ENCODE measurements at places on chromosomes 5 and 9.

GRCh38 chr9:133692364-133692985, 45.7 kb downstream of the SARDH start:
- DNase-seq: no peak

DNA sequence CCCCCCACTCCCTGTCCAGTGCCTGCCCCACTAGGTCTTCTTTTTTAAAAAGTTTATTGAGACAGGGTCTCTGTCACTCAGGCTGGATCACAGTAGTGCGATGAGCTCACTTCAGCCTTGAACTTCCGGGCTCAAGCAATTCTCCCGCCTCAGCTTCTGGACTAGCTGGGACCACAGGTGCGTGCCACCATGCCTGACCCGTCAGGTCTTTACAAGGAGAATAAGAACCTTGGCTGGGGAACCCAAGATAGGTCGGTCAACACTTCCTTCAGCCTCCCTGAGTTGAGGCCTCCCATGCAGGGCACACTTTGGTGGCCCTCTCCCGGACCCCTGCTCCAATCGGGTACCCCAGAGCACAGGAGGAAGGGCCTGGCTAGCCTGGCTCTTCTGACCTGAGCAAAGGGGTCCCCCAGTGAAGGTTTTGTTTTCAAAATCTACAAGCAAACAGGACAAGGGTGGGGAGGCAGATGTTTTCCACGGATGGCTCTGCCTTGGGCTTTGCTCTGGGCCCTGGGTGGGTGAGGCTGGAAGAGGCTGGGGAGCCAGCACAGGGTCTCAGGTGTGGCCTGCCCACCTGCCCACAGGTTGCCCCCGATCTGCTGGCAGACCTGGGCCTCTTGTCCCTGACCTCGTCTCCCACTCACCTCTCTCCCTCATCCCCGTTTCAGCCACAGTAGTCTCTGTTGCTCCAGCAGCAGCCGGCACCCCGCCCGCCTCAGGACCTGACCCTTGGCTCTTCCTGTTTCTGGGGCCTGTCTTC, 108.7 kb upstream of the PHYKPL start:
- no peak for DNase-seq

DNA sequence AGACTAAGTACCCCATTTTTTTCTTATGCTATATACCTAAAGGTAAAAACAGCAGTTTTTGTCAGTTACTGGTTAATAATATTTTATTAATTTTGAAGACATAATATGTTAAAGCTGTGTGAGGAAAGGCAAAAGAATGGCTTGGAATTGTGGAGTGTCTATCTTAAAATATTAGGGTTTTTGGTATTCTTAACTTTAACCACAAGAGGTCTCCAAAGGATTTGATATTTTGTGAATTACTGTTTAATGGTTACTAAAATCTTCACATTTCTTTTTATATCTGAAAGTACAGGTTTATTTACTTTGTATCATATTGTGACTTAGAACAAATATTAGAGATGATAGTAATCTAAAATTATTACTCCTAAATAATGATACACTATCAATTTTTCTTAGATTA, 32.0 kb upstream of the DHFR start:
- DNase-seq: no peak

DNA sequence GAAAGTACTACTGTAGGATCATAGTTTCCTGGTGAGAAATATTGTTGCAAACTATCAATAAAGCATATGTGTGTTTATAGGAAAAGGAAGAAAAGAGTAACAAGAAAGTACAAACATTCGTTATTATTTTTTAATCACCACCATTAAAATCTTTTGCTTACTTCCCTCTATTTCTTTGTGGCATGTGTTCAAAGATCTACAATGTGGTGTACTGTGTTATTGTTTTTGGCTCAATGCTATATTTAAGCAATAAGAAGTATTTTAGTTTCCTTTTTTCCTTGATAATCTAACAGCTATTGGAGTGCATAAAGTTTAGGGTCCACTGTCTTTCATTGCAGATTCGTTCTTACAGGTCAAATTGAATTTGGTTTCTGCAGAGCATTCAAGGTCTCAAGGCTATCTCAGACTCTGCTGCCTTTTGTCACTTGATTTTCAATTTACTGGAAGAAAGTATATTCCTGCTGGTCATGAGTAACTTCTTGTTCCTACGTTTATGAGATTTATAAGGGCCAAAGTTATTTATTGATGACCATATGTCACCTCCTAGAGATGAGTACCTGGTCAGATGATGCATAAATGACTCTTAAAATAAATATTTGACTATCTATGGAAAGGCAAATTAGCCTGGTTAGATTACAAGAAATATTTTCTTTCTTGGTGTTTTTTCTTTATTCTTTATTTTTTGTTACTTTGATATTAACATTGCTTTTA, 323.0 kb downstream of the TMEM167A start:
- DNase-seq: no peak

GRCh38 chr5:57102189-57102904, 71.5 kb upstream of the GPBP1 start:
- no peak for DNase-seq

GRCh38 chr5:178417391-178417811, 172.8 kb downstream of the COL23A1 start:
- DNase-seq: no peak

DNA sequence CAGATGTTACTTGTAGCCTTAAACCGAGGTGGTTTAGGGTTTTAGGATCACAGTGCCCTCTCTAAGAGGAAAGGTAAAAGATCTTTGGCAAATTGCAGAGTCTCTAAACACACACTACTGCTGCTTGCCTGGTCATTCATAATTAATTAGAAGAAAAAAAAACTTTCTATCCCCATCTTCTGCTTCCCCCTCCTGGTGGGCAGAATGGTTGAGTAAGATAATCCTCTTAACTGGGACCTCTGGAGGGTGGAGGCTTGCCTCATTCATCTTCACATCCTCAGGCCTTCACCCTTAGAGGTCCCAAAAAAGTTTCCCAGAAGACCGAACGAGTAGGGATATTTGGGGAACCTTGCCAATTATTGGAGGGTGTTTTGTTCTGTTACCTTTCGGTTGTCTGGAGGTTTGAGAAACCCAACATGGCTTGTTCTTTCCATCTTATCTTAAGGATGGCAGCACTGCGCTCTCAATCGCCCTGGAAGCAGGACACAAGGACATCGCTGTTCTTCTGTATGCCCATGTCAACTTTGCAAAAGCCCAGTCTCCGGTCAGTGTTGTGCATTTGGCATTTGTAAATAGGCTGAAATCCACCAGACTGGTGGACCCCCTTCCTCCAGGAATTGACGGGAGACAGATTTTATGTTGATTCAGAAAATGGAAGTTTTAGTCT, 97.3 kb upstream of the DMRT1 start:
- DNase-seq: no peak

DNA sequence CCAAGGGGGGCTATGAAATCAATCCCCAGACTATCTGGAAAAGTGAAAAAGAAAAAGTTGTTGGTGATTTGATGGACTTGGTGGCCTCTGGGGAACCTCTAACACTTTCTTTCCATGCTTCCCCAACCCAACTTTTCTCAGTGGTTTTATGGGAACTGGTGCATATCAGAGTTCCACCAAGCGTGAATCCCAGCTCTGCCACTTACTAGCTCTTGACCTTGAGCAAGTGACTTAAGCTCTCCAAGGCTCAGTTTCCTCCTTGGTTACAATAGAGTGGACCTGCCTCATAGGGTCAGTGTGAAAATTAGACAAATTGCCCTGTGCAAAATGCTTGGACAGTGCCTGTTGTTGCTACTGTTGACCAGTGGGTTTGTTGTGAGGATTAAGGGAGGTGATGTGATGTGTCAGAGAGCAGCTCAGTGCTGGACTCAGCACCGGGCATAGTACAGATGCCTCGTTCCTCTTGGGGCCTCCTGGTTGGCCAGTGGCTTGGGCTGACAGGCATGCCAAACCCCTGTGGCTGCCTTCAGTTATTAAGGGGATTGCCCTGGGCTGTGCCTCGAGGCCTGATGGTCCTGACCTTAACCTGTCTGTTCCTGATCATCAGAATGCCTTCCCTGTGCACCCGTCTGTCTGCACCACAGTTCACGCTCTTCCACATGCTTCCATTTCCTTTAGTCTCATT, 49.3 kb downstream of the COL15A1 start:
- DNase-seq: no peak

DNA sequence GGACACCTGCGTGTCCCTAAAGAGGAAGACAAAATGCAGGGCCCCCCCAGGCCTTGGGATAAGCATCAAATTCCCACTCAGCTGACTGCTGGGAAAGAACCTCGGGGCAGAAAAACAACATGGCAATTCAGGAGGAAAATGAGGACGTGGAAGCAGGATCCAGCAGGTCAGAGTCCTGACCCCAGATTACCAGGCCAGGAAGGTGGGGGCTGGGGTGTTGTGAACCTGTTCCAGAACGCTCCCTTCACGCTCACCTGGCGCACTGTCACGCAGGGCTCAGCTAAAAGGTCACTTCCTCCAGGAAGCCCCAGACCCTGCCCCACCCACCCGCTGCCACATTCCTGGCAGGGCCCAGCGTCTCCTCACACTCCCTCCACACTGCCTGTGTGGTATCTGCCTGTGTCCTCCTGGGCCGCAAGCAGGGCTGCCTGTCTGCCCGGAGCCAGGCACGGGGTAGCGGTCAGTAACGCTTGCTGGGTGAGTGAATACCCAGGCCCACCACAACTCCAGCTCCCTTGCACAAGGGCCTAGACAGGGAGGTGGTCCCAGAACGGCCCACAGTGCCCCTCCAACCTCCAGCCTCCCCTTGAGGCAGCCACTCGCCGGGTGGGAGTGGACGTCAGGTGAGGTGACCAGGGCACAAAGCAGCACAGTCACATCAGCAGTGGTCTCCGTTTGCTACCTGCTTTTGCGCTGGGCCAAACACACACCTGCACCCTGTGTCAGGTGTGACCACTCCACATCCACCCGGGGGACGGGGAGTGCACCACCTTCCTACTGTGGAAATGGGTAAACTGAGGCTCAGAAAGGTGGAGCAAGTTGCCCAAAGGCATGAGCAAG, 18.1 kb downstream of the VAV2 start:
- DNase-seq: peak; percentile 90

GRCh38 chr9:113164536-113165300, 13.9 kb downstream of the SLC31A2 start:
- no peak for DNase-seq

DNA sequence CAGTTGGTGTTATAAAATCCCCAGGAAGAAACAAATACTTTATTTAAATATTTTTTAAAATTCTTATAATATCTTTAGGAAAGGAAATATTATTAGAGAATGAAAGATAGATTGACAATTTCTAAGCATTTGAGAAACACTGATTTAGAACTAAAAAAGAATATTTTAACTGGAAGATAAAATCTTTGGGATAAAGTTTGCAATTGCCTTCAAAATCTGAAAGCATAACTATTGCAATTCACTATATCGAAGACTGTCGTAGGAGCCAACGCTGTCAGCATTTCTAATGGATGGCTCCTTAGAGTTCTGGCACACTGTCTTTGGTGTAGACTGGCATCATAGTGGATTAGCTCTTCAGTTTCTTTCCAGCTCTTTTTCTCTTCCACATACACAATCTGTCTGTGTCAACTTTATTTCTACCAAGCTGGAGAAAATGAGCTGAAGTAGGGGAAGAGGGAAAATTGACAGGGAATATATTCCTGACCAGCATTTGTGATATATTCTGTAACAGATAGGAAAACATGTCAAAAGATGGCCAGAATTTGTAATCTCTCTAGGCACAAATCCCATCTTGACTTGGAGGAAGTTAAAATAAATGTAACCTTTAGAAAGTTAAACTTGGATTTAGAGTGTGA, 1561.4 kb downstream of the MAT2B start:
- DNase-seq: no peak

- no peak for DNase-seq
Measured at GRCh38 chr5:87298692-87299362, 31.1 kb downstream of the RASA1 start.

DNA sequence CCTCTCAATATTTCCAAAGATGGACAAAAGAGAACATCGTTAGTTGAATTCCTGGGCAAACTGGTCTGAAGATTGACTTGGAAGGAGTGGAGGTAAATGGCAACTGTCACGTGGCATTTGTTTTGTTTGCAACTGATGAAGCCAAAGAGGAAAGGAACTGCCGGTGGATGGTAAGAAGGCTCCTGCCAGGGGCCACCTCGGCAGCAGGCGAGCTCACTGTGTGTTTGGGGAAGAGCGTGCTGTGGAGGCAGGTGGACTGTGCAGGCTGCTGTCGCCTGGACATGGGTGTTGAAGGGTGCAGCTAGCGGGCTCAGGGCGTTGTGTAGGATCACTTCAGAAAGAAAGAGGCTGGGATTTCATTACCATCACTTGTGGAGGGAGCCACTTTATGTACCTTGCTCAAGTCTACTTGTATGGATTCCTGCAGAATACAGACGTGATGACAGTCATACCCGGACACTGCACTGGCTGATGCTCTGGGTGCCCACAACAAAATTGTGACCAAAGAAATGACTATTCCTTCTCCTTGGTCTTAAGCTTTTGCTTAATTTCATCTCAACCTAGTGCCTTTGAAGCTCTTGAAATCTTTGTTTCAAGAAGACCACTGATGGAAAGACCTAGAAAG, 72.7 kb downstream of the MAP1B start:
- DNase-seq: no peak

DNA sequence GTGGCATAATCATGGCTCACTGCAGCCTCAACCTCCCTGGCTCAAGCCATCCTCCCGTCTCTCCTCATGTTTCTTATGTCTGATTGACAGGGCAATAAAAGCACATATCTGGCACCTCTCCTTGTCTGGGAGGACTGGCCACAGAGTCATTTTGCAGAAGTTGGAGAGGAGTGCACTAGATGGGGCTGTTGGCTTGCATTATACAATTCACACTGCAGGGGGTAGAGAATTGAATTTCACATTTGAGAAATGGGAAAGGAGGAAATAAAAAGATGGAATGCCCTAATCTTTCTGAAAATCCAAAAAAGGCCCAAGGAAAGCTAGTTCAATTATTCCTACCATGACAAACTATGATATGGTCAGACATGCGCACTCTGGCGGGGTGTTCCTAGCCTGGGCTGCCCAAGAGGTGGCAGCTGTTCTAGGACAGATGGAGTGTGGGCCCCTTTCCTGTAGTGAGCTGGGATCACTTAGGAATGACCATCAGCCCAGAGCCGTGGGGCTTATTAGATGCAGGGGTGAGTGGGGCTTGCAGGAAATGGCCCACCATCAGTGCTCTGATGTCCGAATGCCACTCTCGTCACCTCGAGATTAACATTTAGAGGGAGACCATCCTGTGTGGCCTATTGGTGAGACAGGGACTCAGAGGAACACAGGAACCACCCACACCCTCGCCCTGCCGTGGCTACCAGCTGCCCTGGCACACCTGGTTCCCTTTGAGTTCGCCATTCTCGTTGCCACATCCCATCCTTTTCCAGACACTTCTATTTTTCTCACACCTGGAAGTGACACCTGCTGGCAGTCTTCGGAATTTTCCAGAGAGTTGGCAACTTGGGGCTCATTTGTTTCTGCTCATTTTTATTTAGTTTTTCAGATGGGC, 21.8 kb upstream of the ANKRD18A start:
- no peak for DNase-seq

- DNase-seq: no peak
Measured at GRCh38 chr5:178527458-178528307, 62.5 kb downstream of the COL23A1 start.

DNA sequence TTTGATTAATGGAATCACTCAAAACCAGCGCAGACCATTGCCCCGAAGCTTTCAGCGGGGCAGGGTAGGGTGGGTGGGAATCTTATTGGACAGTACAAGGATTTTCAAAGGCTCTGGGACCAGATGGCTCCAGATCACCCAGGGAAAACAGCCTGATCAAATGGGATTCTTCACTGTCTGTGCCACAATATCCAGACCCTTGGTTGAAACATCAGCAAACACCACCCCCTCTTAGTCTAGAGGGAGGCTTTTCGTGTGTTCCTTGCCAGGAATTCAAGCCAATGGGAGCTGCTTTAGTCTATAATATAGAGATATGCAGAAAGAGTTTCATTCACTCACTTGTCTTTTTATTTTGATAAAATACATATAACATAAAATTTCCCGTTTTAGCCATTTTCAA, 1.7 kb downstream of the GFI1B start:
- DNase-seq: no peak

Data from Peyer's patch (tissue), 4 donors.